ENCODE measurements at places on chromosomes 1 and 21. TPM values are rescaled to one million over a fixed set of nuclear protein-coding genes. Genes with fewer than 3 reads are reported as not detected.

Gene UTS2
- 2.4 TPM for polyA plus RNA-seq

Gene OR2L2
- polyA plus RNA-seq = 0.14 TPM

Gene SLAMF8
- not detected for polyA plus RNA-seq

Gene NKAIN1
- polyA plus RNA-seq = 33.4 TPM

Gene ETV3
- 7.6 TPM for polyA plus RNA-seq

Gene GNG5
- not detected for polyA plus RNA-seq

Gene FCER1A
- polyA plus RNA-seq = not detected

Gene NDUFS5
- polyA plus RNA-seq = 848 TPM

Gene CCDC24
- polyA plus RNA-seq = 16.5 TPM

Gene MORC3
- polyA plus RNA-seq = 56.6 TPM

Gene OR2T29
- polyA plus RNA-seq = not detected

Gene PADI2
- polyA plus RNA-seq = 1.6 TPM

Gene COX20
- 169 TPM for polyA plus RNA-seq

Gene DSCAM
- polyA plus RNA-seq = 5.3 TPM

Gene KRTAP19-5
- polyA plus RNA-seq = not detected

Gene GPR25
- polyA plus RNA-seq = not detected

Gene SEC16B
- 0.78 TPM for polyA plus RNA-seq

Gene NAXE
- 111 TPM for polyA plus RNA-seq

Gene UQCRHL
- polyA plus RNA-seq = 3.9 TPM

Gene LCK
- polyA plus RNA-seq = not detected

Gene MASP2
- polyA plus RNA-seq = not detected

Gene CNST
- 26.3 TPM for polyA plus RNA-seq

Gene CHIA
- polyA plus RNA-seq = not detected

Gene ATP1A4
- polyA plus RNA-seq = not detected

Gene THEM5
- not detected for polyA plus RNA-seq

Gene RIMKLA
- 37.5 TPM for polyA plus RNA-seq

Gene GLMN
- polyA plus RNA-seq = 34.2 TPM

Gene RABIF
- 13.3 TPM for polyA plus RNA-seq

Gene RNASEL
- 0.76 TPM for polyA plus RNA-seq

Gene ZYG11B
- polyA plus RNA-seq = 48.7 TPM

Gene MYBPH
- not detected for polyA plus RNA-seq

Gene C21orf58
- 3.0 TPM for polyA plus RNA-seq

Gene RGS13
- polyA plus RNA-seq = not detected

Gene LAPTM5
- not detected for polyA plus RNA-seq

Gene CACNA1E
- 33.1 TPM for polyA plus RNA-seq

Gene RFX5
- 56.2 TPM for polyA plus RNA-seq

Gene E2F2
- polyA plus RNA-seq = 0.50 TPM

Gene SH3BGR
- 13.8 TPM for polyA plus RNA-seq

Gene RAB7B
- polyA plus RNA-seq = not detected

Gene PLA2G4A
- not detected for polyA plus RNA-seq

Gene SGIP1
- 50.4 TPM for polyA plus RNA-seq

Gene CD2
- polyA plus RNA-seq = not detected

Gene TMEM200B
- polyA plus RNA-seq = 0.22 TPM

Gene ITLN1
- polyA plus RNA-seq = not detected

Gene DTL
- polyA plus RNA-seq = 1.1 TPM

Gene RASSF5
- 3.2 TPM for polyA plus RNA-seq

Gene MLLT11
- 131 TPM for polyA plus RNA-seq

Gene CELA3A
- not detected for polyA plus RNA-seq

Gene RGS8
- 8.3 TPM for polyA plus RNA-seq

Gene LAMB3
- 5.8 TPM for polyA plus RNA-seq

Gene EFNA1
- polyA plus RNA-seq = not detected

Gene AMIGO1
- polyA plus RNA-seq = 12.0 TPM

Gene NR1I3
- polyA plus RNA-seq = not detected

Gene HES2
- not detected for polyA plus RNA-seq

Gene IFI44
- polyA plus RNA-seq = not detected

Gene RHBG
- polyA plus RNA-seq = not detected

Gene WDTC1
- 10.9 TPM for polyA plus RNA-seq

Gene CDCA8
- polyA plus RNA-seq = 1.0 TPM

Gene LRRIQ3
- polyA plus RNA-seq = not detected

Data from neural cell (in vitro differentiated cells).